Esophagus squamous epithelium (tissue), 5 donors: ENCODE measurements at places on chromosomes 7 and 10.

DNA sequence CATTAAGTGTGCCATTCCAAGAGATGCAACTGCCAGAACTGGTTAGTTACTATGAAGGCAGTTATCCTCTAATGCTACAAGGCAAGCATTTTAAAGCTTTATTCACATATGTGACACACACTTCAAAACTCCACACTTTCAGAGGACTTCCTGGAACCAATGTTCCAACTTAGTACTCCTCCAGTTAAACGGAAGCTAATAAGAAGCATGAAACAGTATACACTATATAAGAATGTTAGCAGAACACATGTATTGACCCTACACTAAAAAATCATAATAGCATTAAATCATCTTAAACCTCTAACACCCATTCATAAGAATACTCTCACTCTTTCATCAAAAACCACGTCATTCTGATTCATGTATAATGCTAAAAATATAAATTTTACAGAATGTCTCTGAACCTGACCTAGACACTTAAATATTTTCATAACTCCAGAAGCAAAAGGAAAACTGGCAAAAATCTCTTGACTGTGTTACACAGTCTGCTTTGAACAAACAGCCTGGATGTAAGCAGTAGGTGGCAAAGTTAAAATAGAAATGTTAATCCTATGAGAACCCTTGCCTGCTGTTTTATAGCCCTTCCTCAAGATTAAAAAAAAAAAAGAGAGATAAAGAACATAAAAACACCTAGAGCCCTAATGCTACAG, 135.0 kb downstream of the SEMA3C start:
- no peak for DNase-seq

DNA sequence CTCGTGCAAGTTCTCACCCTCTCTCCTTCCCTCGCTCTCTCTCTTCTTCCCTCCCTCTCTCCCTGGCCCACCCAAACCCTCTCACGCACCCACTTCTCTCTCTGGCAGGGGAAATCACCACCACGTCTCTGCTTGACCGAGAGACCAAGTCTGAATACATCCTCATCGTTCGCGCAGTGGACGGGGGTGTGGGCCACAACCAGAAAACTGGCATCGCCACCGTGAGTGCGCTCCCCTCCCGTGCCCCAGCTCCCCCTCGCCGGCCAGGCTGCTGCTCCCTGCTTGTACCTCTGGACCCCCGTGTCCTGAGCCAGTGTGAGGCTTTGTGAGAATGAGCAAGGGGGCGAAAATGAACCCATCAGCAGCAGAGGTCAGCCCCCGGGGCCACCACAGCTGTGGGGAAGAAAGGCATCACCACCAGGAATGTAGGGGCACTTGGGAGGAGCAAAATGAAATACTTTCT, 25.5 kb downstream of the C10orf105 start:
- no peak for DNase-seq

GRCh38 chr10:14056610-14057332, 274.0 kb downstream of the FRMD4A start:
- DNase-seq = no peak

- DNase-seq = no peak
Observed at GRCh38 chr10:46033602-46034011, 3.2 kb upstream of the NCOA4 start.

DNA sequence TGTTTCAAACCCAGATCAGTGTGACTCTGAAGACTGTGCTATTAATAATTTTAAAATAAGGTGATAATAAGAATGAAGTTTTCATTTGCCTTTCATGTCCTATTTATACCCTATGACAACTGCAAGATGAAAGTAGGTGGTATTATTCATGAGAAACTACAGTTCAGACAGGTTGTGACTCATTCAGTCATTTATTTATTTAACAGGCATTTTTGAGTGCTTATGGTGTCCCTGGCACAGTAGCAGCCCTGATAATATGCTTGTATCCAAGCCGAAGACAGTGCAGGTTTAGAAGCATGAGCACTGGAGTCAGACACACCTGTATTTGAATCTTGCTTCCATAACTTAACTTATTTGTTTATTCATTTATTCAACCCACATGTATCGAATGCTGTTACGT, 87.1 kb downstream of the FZD1 start:
- DNase-seq = no peak

DNA sequence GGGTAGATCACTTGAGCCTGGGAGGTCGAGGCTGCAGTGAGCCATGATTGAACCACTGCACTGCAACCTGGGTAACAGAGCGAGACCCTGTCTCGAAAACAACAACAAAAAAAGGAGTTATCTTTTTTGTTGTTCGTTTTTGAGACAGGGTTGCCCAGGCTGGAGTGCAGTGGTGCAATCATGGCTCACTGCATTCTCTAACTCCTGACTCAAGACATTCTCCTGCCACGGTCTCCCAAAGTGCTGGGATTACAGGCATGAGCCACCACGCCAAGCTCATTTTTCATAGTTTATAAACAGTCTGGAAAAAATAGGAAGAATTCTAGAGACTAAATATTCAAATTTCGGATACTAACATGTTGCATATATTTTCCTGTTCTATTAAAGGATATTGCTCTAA, 29.4 kb downstream of the SFXN4 start:
- DNase-seq = no peak

DNA sequence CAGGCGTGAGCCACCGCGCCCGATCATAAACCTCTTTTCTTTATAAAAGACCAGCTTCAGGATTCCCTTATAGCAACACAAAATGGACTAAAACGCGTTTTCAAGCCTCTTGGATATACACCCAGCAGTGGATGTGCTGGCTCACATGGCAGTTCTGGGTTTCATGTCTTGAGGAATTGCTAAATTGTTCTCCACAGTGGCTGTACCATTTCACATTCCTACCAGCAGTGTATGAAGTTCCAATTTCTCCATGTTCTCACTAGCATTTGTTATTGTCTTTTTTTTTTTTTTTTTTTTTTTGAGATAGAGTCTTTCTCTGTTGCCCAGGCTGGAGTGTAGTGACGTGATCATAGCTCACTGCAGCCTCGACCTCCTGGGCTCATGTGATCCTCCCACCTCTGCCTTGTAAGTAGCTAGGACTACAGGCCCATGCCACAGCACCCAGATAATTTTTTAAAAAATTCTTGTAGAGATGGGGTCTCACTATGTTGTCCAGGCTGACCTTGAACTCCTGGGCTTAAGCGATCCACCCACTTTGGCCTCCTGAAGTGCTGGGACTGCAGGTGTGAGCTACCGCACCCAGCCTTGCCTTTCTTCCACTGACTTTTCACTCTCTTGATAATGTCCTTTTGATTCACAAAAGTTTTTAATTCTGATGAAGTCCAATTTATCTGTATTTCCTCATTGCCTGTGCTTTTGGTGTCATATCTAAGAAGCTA, 17.4 kb downstream of the TECPR1 start:
- DNase-seq = no peak

GRCh38 chr10:61217851-61218565, 235.2 kb downstream of the TMEM26 start:
- no peak for DNase-seq

DNA sequence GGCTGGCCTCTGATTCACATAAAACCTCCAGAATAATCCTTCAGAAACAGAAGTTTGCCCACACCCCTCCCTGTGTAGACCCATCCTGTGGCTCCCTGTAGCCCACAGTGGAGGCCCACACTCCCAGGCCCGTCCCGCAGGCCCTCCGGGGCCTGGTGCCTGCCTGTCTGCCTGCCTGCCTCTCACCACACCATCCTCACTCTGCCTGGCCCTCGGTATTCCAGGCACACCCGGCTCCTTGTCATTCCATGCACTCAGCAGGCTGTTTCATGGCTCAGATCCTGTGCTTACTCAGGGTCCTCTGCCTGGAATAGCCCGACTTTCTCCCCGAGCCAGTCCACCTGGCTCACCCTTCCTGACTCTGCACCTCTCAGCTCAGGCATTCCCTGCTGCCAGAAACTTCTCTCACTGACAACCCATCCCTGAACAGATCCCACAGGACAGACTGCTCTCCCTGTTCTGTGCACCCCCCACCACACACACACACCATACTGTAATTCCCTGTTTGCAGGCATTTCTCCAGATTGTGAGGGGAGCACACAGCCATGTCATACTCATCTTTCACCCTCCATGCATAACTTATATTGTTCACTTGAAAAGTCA, 498.0 kb upstream of the ZMIZ1 start:
- no peak for DNase-seq

DNA sequence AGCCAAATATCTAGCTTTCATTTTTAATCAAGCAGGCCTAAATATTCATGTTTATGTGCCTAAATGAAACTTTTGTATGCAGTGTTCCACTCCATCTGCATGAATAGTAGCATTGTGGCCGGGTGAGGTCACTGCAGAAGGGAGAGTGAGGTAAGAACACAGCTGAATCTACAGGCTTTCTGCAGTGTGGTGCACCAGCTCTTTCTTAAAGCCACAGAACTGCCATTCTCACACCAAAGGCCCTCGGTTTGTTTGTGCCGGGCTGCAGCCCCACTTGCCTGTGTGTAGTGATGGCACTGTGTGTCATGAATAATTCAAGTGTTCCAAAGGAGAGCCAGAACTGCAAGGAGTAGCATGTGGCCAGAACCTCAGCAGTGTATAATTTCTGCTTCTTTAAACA, 204.1 kb downstream of the TRIL start:
- no peak for DNase-seq

DNA sequence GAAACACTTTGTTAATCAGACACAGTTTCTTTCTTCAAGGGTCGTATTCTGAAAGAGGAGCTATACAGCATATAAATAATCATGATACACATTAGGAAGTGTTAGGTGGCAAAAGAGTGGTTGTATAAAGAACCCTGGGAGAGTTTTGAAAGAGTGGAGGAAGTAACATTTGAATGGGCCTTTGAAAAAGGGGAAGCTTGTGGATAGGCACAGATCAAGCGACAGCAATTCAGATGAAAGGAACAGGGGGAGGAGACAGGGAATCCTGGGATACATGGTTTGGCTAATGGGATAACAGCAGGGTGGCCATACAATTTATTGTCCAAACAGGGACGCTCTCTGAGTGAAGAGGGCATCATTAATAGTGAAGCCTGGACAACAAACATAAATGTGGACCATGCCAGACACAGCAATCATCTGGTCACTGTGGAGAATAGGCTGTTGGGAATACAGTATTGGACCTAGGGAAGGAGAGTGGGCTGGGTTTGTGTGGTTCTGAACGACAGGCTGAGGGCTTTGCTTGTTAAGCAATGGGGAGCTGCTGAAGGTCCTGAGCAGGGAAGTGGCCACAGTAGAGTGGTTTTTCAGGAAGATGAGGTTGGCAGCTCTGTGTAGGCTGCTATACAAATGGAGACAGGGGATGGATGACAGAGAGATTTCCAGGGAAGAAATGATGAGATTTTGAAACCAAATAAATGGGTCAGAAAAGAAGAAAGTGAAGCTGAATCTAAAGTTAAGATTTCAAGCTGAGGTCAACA, 75.9 kb downstream of the ICA1 start:
- DNase-seq = no peak

DNA sequence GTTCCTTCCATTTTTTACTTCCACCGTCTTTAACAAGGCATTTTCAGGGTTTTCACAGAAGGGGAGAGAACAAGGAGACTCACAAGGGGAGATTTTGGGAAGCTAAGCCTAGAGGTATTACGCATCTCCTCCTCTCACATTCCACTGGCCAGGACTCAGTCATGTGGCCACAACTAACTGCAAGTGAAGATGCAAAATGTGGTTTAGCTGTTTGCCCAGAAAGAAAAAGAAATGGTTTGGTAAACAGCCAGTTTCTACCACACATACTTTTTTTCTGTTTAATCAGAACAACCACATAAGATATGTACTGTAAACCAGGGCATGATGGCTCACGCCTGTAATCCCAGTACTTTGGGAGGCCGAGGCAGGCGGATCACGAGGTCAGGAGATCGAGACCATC, 21.4 kb upstream of the HELLS start:
- no peak for DNase-seq

DNA sequence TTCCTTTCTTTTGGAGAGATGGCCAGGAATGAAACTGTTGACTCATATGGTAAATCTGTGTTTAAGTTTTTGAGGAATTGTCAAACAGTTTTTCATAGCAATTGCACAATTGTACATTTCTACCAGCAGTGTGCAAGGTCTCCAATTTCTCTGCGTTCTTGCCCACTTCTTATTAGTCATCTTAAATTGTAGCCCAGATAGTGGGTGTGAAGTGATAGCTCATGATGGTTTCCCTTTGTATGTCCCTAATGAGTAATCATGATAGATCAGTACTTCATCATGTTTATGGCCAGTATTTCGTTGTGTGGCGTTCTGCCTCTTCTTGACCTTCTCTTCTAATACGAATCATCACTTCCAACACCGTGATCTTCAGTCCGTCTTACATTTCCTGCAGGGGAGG, 136.3 kb downstream of the DOCK1 start:
- no peak for DNase-seq

GRCh38 chr10:28054228-28054860, 55.5 kb upstream of the ODAD2 start:
- DNase-seq = no peak

DNA sequence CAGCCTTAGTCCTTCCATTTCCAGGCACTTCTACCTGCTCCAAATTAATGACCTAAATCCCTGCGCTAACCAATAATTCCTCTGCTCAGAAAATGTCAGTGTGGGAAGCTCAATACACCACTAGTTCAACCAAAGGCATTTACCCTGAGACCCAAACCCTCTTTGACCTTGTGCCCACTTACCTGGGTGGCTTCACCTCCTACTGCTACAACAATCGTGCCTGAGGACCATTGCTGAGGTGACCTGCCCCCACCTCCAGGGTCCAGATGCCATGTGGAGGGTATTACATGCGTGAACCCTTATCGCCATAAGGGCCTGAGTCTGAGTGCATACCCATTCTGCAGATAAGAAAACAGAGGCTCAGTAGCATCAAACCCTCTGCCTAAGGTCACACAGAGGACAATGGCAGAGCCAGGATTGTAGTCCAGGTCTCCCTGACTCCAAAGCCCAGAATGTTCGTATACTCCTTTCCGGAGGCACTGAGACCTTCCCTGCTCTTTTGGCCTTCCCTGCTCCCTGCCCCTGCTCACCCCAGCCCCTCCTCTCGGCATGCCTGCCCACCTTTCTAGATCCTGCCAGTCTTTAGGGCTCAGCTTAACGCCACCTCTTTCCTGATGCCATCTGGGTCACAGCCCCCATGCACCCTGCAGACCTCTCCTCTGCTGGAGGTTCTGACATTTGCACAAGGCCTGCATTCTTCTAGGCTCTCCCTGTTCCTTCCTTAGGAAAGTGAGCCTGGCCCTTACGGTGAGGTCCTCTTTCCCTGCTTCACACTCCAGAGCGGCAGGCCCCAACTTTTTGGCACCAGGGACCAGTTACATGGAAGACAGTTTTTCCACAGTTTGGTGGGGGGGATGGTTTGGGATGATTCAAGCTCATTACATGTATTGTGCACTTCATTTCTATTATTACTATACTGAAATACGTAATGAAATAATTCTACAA, 94.9 kb downstream of the CHST15 start:
- DNase-seq = no peak

GRCh38 chr10:49419005-49419404, 23.1 kb upstream of the DRGX start:
- DNase-seq = no peak
